Amniotic epithelial cell (primary cell): ENCODE measurements at places on chromosomes 7 and 10.

DNA sequence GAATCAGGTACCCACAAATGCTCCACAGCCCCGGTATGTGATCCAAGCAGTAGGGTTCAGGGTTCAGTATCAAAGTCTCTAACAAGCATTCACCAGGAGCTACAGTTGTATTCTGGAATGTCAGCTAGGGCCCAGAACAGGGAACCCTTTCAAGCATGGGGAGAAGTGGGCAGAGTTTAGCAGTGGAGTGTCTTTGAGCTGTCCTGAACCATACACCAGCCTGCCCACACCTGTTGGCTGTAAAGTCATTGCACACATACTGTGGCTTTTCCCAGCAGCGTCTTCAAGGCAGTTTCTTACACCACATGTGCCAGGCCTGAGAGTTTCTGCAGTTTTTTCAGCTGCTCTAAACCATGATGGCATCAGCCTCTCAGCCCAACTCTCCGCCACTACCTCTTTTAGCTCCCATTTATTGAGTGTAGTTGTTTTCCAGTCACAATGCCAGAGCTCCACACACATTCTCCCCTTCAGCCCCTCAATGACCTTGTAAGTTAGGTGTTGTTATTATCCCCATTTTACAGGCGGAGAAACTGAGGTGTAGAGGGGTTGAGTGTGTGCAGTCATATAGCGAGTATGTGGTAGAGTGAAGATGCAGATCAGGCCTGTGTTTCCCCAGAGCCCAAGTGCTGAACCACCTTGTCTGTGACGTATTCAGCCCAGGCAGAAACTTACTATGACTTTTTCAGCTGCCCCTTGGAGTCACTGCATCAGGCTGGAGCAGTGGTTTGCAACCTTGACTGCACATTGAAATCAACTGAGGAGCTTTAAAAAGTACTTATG, 83.1 kb downstream of the CHN2 start:
- DNase-seq = no peak

GRCh38 chr10:5105626-5106025, 11.4 kb downstream of the AKR1C3 start:
- no peak for DNase-seq

DNA sequence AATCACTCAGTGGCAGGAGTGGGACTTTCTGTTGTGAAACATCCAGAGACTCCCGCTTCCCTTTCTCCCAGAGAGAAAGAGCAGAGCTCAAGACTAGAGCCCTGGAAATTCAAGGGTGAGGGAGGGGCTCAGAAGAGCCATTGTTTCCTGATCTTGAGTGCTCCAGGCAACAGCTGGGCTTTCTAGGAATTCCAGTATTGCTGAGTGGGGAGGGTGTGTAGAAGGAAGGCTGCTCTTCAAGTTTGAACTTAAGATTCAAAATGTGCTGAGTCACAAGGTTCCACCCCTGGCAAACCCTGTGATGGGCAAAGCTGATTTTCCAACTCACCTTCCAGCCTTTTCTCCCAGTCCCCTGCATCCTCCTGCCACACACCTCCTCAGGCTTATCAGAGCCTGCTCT, 42.3 kb upstream of the MSRB2 start:
- peak; percentile 14 for DNase-seq

DNA sequence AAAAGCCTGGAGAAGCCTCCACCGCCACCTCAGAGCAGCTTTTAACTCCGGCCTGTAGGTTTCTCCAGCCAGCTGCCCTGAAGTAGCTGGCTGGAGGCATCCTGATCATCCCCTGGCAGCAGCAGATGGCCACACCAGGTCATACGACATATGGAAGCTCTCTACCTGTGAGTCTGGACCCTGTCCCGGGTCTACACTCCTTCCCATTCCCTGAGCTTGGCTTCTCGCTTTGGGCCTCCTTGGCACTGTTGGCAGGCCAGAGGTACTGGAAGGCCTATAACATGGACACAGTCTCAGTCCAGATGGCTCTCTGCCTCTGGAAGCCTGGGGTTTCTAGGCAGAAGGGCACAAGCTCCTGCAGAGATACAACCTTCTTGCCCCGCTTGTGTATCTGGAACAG, 43.5 kb upstream of the TRIM8 start:
- DNase-seq = no peak

GRCh38 chr10:114259824-114260223, 20.8 kb downstream of the VWA2 start:
- peak; percentile 48 for DNase-seq

- no peak for DNase-seq
Measured at GRCh38 chr10:955127-955819, 23.8 kb upstream of the LARP4B start.

DNA sequence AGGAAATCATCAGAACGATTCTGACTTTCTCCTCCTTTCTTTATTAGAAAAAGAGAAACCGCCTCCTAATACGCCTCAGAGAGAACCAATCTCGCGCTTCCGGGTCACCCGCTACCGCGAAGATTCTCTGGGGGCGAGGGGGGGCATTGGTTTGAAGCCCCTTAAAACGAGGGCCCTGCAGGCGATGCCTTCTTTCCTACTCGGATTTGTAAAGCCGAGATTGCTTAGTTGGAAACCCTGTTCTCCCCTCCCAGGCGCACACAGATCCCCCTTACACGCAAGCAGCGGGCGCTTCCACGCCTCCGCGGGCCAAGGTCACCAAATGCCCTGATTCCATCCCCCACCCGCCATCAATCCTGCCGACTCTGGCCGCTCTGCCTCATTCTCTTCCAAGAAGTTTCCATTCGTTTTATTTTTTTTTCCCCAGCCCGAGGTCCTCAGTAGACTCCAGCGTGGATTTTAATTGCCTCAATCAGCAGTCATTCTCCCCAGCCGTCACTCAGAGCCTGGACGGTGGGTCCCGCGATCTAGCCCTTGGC, 1.1 kb upstream of the GAD2 start:
- DNase-seq = no peak

GRCh38 chr10:31876652-31877352, 51.8 kb downstream of the ARHGAP12 start:
- DNase-seq = no peak

DNA sequence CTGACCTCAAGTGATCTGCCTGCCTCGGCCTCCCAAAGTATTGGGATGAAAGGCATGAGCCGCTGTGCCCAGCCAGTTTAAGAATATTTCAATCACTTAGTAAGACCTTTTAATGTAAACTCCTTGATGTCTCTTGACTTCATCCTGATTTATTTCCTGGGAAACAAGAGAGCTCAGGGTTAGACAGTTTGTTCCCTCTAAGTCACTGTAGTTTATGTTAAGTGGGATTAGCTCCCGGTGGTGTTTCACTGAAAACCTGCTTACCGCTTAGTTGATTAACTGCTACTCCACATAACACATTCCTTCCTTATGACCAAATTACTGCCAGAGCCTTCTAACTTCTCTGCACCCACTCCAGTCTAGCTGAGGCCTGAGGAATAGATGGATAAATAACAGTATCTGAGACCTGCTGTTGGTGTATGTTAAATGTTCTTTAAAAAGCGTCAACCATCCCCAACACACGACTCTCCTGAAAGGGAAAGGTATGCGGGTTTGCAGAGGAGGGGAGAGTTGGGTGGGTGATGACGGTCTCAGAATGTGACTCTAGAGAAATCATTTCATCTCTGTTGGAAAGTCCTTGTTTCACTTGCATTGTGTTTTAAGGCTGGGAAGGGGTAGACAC, 48.7 kb downstream of the CREB3L2 start:
- DNase-seq = peak; percentile 99

DNA sequence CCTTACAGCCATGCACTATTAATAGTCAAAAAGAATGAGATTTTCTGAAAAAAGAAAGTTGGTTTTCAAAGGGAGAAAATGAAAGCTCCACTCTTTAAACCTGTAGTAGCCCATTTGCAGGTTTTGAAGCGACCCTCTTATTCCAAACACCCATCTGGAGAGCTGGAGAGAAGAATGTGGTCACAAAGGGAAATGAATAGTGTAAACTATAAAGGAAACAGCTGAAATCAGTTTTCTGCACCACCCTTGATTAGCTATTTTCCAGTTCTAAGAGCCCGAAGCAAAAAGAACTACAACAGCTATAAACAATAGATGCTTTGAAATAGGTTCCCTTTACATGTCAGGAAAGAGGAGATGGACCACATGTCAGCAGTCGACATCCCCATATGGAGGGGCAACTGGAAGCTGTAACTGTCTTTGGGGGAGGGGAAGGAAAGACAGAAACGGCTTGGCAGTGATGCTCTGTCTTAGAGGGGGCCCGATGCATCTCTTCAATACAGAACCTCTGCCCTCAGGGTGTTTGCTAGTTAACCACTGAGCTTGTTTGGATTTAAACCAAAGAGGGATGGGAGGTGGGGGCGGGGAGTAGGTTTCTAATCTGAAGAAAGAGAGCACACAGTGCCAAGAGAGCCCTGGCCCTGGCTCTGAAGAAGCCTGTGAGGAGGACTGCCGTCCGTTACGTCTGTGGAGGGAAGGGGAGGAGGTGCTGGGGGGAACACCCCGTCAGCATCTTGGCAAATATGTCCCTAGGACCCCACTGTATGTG, 55.3 kb downstream of the CPVL start:
- DNase-seq = no peak

- DNase-seq = no peak
Measured at GRCh38 chr10:119705434-119705831, 20.4 kb upstream of the INPP5F start.

DNA sequence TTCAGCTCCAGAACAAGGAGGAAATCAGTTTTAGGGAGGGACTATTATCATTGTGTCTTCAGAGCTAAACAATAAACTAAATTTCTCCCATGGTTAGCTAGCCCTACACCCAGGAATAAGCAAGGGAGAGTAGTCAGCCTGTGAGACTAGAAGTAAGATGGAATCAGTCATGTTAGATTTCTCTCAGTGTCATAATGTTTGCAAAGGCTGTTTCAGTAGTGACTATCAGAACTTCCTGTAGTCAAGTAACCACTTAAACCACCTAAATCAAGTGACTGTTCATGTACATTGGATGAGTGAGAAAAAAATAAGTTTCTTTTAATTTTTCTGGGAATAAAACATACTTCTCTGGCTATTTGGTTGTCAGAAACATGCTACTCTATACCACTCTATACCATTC, 121.6 kb downstream of the KCND2 start:
- DNase-seq = no peak

- DNase-seq = peak; percentile 21
Measured at GRCh38 chr10:6445671-6446316, 134.3 kb downstream of the PRKCQ start.

DNA sequence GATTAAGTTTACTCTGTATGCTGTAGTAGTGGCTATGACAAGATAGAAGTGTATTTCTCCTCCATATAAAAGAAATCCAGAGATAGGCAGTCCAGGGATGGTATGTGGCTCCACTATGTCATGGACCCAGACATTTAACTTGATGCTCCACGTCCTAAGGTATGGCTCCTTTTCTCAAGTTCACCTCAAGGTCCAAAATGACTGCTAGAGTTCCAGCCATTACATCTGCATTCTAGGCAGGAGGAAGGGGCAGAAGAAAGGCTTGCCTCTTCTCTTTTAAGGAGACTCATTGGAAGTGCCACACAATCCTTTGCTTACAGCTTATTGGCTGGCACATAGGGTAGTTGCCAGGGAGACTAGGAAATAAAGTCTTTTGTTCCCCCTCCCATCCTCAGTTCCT, 27.7 kb upstream of the ATXN7L1 start:
- no peak for DNase-seq

- DNase-seq = no peak
Measured at GRCh38 chr7:39745320-39745719, 121.9 kb downstream of the RALA start.

DNA sequence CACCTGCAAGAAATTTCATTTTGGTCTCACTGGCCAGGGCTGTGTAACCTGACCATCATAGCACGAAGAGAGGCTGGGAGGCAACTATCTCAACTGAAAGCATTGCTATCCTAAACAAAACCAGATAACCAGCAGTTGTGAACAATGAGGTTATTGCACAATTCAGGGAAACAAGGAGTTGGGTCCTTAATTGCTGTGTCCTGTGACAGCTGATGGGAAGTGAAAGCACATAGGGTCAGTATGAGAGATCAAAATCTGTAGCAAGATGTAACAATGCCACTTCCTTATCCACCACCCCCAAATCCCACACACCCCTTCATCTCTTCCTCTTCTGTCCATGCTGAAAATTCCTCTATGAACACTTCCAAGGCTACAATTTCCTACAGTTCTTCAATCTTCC, 80.2 kb downstream of the HTR7 start:
- peak; percentile 9 for DNase-seq

GRCh38 chr10:25786161-25786560, 147.9 kb upstream of the MYO3A start:
- DNase-seq = peak; percentile 21

GRCh38 chr7:106999023-106999422, 45.5 kb upstream of the PRKAR2B start:
- DNase-seq = peak; percentile 47

DNA sequence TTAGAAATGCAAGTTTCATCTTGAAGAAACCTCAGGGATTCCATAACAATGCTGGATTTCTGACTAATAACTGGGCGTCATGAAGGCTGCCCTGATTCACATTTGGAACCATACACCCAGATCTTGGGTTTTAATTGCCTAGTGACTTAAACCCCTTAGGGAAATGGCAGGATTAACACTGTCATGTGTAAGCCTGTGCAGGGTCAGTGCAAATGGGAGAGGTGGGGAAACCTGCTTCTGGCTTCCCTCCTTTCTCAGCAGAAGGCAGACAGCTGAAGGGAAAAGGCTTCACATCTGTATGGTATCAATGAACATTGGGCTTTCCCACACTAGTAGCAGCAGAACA, 364.2 kb downstream of the ANKRD30A start:
- DNase-seq = no peak

DNA sequence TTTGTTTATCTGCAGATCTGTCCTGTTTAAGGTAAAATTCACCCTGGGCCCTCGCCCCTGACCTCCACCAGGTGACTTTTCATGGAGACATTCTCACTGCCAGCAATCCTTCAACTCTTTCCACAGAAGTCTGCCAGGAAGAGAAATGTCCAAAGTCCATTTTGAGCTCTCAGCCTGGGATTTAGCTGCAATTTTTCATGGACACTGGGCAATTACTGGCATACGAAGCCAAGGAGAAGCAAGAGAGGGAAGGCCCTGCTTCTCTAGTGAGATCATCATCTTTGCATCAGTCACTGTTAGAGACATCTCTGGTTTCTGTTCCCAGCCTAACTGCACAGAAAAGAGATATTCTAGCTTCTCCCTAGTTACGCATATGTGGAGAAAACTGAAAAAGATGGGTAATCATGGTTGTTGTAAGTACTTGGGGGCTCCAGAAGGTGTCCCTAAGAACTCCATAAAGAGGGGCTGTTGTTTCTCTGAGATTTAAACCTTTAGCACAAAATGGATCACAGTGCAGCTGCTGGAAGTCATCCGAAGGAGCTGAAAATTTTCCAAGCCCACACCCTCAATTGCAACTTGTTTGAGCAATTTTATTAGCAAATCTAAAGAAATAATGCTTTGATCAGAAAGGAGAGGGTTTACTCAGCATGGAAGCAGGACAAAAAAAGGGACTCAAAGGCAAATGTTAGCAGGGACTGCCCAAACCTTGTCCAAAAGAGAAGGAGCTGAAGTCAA, 168.9 kb downstream of the SNX10 start:
- no peak for DNase-seq
